ENCODE measurements at places on chromosomes 5 and 9.

DNA sequence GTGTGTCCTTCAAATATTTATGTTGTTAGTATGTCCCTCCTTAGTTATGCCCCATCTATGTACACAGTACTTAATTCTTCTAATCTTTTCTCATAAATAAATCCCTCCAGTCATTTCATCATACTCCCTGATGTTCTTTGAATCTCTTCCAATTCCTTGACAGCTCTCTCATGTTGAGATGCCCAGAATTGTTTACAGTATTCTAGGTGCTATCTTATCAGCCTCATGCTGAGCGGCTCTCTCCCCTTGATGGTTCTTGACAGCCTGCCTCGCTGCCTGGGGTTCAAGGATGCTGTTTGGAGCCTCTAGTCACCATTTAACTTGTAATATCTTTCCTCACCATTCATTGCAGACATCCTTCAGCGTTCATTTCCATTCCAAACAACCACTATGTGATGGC, 799.2 kb downstream of the BRINP1 start:
- no peak for DNase-seq

GRCh38 chr5:119630752-119631440, 1.5 kb downstream of the FAM170A start:
- DNase-seq = no peak

DNA sequence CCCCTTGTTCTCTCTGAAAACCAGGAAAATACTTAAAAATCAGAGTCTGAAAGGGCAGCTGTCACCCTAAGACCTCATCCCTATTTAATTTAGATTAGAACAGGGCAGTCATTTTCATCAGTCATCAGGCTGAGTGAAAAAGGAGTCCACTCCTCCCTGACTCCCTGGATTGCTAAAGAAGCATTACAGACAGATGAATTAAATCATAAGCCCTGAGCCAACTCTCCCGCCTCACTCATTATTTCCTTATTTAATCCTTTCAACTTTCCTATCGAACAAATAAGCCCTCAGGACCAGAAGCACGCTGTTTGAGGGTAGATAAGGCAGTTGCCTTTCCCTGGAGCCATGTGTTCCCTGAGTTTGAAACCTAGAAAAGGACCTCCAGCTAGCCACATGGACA, 201.9 kb upstream of the ANKRD55 start:
- DNase-seq = no peak

GRCh38 chr5:153572411-153573145, 82.1 kb downstream of the GRIA1 start:
- no peak for DNase-seq

DNA sequence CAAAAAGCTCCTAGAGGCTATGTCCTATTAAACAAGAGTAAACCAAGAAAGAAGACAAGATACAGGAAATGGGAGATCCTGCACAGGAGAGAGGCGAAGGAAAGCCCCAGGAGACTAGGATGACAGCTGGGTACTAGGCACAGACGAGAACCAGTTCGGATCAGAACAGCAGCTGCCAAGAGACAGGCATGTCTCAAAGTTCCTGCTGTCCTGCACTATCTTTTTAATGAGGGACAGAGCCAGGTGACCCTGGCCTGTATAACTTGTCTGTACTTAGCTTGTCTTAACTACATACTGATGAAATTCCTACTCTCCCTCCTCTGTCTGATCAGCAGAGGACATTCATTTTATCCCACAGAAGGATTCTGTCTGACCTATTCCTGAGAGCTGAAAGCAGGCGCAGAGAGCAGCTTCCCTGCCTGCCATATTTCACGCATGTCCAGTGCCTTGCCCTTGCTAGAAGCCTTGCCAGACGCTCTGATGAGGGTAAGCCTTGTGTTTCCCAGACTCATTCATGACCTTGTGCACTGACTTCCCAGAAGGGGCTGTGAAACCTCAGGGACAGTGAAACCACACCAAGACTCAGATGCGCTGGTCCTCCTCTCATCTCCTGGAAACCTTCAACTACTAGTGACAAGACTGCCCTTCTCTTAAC, 24.7 kb downstream of the TSC1 start:
- DNase-seq = no peak

- DNase-seq = no peak
Observed at GRCh38 chr9:8558176-8558575, 758.6 kb upstream of the DMAC1 start.

DNA sequence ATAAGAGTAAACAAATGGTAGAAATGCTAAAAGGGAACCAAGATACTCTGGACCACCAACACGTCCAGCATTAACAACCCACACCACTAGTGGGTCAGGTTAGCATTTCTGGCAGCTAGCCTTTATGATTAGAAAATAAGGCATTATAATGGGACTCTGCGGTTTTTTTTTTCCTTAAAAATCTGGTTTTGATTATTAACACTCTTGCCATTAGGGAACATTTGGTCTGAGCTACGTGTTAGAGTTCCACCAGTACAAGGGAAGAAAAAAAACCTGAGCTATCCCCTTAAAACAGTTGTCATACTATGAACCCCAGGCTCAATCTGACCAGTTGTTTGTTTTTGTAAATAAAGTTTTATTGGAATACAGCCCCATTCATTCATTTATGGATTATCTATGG, 110.4 kb downstream of the NTRK2 start:
- no peak for DNase-seq

- DNase-seq = no peak
Observed at GRCh38 chr5:75185763-75186162, 50.9 kb downstream of the ANKRD31 start.

DNA sequence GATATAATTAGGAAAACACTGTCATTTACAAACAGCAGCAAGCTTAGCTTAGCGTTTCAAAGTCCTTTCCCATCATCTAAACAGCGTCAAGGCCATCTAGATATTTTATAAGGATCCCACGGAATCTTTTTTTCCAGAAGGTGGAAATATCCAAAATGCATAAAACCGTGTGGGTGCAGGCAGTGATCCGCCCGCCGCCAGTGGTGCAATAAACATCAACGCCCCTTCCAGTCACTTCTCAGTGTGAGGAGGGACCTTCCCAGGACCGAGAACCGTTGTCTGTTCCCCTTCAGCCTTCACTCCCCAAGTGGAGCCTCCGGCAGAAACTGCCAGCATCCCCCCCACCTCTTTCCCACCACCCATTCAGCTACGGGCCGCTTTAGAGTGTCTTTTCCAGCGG, 22.9 kb downstream of the OLFM1 start:
- DNase-seq = no peak

- no peak for DNase-seq
Observed at GRCh38 chr5:170923910-170924620, 62.2 kb downstream of the RANBP17 start.

DNA sequence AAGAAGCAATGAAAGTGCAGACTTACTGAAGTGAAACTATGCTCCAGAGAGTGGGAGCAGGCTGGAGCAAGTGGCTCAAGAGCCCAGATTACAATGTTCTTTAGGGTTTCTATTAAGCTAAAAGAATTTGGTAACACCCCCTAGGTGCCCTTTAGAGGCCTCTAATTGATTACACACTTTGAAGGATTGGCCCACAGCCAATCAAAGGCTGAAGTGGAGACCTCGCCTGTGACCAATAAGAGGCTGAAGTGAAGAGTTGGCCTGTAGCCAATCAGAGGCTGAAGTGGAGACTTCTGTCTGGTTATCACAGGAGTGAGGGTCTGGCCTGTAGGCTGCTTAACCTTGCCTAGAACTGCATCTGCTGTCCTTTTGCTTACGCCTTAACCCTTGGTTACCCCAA, 46.7 kb upstream of the SPATA31C2 start:
- no peak for DNase-seq

DNA sequence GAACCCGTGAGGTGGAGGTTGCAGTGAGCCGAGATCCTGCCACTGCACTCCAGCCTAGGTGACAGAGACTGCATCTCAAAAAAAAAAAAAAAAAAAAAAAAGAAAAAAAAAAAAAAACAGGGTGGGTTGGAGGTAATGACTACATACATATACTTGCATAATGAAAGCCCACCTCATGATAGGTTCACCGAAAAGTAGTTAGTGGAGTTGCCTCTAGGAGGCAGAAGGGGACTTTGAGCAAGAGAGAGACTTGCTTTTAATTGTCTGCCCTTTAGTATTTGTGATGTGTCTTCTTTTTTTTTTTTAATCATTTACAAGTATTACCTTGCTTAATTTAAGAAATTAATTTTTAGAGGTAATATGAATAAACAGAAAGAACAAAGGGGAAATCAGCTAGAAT, 99.8 kb downstream of the PPARGC1B start:
- no peak for DNase-seq

DNA sequence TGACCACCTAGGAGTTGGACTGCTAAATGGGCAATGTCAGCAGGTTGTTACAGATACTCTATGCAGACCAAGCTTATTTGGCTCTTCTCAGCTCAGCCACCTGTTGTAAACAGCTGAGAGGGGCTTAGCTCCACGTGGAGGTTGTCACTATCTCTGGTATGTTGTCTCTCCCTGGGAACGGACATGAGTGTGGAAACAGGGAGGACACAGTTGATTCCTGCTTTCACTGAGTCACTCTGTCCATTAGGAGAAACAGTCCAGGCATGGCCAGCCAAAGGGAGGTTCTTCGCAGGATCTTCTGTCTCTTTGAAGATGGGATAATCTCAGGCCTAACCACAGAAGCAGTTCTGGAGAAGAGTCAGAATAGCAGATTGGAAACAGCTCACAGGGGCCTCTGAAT, 121.2 kb downstream of the PALM2AKAP2 start:
- no peak for DNase-seq

DNA sequence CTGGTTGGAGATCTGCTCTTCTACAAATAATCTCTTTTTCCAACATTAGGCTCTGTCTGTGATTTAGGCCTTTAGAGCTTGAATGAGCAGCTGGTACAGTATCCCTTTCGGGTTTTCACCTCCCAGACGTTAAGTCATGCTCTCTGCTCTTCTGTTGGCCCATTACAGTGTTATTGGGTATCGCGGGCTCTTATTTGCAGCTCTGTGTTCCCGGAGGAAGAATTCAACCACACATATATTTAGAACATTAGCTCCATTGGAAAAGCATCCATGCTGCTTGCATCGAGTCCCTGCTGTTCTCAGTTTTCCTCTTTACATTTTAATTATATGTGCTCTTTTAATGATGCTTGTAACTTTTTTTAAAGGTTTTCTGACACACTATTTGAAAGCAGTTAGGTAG, 278.0 kb upstream of the ADCY2 start:
- no peak for DNase-seq

Data from GM12891 (cell line).